ENCODE measurements at places on chromosomes 2 and 18.

DNA sequence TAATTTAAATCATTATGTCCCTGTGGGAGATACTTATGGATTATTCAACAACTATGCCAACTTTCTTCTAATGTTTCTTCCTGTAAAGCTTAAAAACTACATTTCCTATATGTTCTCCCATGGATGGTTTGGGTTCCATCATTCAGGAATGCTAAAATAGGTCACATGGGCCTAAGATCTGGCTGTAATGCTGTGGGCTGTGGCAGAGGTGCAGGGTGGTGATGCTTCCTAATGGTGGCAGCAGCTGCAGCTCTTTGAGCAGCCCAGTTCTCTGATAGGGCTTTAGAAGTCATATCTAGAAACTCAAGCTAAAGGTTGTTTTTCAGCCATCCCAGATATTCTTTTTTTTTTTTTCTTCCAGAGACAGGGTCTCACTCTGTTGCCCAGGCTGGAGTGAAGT lies 266.1 kb downstream of the ZNF385B start:
- DNase-seq, result no peak

- no peak for DNase-seq
Measured at GRCh38 chr2:15705310-15705709, 113.6 kb downstream of the DDX1 start.

DNA sequence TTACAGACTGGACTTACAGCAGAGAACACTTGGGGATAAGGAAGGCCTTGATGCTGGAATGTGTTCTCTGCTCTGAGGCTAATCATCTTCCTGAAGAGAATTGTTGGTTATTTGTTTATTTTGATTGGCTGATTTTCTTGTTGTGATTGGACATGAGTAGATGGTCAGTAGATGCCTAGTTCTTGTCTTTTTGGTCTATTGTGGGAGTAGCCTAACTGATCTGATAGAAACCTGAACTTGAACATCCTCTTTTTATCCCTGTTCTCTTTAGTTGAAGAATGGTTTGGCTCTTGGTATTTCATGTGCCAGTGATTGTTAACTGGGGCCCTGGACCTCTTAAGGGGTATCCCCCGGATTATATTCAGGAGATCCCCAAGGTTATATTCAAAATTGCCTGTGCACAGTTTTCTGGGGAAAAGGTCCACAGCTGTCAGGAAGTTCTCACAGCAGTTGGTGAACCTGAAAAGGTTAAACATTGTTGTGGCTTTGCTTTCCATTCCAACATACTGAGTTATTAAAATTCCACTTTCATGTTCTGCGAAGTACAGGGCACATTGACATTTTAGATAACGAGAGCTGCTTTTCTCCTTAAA lies 13.6 kb downstream of the TWSG1 start:
- DNase-seq, result no peak

- no peak for DNase-seq
Measured at GRCh38 chr18:32803568-32803967, 30.7 kb upstream of the KLHL14 start.

DNA sequence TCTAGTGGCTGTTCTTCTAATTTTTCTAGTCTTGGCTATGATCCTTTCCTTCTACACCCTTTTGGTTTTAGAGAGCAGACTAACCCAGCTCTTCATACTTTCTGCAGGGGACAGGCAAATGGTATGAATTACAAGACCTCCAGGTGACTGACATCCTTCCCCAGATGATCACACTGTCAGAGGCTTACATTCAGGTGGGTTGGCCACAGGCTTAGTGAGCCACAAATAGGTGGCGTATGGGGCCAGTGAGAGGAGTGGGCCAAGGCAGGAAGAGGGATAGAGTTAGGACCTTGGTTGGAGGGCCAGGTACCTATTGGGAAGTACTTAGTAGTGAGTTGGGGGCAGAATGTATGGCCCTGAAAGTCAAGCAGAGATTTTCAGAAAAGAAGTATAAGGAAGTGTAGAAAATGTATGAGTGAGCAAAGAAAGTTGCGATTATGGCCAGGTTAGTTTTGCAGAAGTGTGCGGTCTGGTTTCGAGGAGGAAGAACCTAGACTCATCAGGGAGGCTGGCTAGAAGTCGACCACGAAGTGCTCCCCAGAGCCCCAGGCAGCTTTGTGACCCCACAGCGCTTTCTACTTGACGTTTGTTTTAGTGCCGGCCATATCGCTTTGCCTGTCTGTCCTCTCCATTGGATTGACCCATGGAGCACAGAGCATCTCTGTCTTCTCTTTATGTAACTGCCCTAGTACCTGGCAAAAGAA lies 20.0 kb downstream of the SFTPB start:
- no peak for DNase-seq

GRCh38 chr2:217530392-217531090 lies 472.3 kb downstream of the TNS1 start:
- DNase-seq, result no peak

GRCh38 chr2:22842205-22842869 lies 542.6 kb upstream of the KLHL29 start:
- DNase-seq, result no peak

DNA sequence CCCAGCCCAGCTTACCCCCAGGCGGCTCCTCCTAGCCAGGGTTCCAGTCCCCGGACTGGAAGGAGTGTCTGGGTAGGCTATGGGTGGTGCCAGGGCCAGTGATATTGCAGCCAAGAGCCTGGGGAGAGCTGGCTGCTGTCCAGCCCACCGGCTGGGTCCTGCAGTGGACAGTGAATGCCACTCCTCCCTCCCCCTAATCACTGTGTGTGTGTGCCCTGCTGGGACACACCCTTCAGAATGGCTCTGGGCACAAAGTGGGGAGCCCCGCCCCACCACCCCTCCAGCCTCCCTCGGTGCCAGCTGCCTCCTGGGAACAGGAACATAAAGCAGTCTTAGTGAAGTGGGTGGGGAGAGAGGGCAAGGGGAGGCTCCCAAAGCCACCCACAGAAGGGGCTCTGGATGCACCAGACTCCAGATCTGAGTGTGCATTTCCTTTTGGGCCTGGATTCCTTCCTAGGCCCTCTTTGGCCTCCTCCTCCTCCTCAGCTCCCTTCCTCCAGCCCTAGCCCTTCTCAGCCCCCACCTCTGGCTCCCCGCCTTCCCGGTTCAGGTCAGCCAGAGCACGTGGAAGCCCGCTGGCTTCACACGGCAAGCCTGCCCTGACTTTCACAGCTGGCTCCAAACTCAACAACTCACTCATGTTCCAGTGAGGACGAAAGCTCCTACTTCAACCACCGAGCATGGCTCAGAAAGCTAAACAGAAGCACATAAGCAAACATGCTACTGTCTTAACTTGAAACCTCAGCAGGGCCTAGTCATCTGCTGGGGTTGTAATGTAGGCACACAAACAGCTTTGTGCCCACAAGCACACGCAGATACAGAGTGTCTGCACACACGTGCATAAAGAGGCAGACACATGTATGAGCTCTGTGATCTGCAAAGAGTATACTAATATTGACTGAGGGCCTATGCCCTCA lies 209.2 kb upstream of the SMAD2 start:
- DNase-seq, result no peak

GRCh38 chr2:189083106-189083505 lies 96.5 kb downstream of the COL5A2 start:
- no peak for DNase-seq

DNA sequence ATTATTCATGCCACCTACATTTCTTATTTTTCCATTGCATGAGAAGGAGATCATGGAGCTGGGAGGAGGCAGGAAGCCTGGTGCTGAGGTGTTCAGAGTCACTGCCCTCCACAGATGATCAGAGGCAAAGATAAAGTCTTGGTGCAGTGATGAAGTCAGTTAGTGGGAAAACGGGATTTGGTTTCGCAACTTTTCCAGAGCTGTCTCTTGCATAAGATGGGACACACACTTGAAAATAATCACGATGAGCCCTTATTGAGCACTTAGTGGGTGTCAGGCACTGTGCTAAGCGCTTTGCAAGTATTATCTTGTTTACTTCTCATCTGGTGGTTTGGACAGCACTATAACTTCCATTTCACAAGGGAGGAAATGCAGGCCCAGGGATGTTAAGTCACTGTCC lies 222.1 kb upstream of the SMAD2 start:
- DNase-seq, result no peak

DNA sequence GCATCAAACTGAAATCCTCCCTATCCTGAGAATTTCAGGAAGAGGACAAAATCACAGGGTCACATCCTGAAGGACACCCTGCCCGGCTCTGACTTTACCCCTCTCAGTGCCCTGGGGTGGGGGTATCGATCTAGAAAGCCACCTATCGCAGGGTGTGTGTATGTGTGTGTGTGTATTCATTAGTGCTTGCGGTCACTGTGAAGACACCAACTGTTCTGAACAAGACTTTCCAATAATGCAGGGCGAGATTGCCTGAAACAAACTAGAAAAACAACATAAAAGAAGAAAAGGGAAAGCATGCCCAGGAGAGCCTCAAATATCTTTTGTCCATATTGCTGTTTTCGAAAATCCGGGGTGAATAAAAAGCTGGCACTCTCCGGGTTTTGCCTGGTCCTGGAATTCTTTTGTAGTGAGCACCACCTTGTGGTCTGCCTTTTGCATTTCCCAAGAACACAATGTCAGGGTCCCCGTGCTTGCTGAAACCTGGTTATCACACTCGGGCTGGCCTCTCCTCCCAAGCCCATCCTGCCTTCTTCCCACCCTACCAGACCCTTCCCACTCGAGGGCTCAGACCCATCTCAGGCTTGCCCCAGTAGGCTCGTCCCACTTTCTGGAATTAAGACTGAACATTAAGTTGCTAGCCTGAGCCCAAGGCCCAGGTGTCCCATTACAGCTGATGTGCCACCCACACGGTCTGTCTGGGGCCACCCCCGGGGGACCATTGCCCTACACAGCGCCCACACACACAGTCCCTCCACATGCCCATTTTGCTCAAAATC lies 25.0 kb upstream of the COPS8 start:
- no peak for DNase-seq

DNA sequence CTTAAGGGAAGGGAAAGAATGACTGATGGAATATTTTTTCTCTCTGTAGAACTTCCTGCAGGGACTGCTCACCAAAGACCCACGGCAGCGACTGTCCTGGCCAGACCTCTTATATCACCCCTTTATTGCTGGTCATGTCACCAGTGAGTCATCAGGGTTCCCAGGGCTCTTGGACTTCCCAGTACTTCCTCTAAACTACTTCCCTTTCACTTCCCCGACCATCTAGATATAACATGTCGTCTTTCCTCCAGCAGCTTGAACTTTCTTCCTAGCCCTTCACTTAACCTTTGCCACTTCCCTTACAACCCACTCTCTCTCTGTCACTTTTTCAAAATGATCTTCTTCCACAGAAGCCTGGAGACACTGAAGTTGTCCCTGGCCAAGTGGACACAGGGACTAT lies 7.2 kb downstream of the STK36 start:
- no peak for DNase-seq

- DNase-seq, result no peak
Measured at GRCh38 chr18:76145521-76146376, 349.3 kb downstream of the ZNF516 start.

GRCh38 chr2:175844169-175844568 lies 157.9 kb downstream of the LNPK start:
- DNase-seq, result no peak

GRCh38 chr2:675982-676646 lies 1.1 kb downstream of the TMEM18 start:
- peak; percentile 26 for DNase-seq

GRCh38 chr18:58394046-58394445 lies 234.8 kb downstream of the ALPK2 start:
- DNase-seq, result no peak
